GM12878 (cell line): ENCODE measurements at places on chromosomes 4 and X. TPM values are rescaled to one million over a fixed set of nuclear protein-coding genes. Genes with fewer than 3 reads are reported as not detected.

GRCh38 chrX:123450222-123450621 lies 266.1 kb downstream of the GRIA3 start:
- no peak for DNase-seq

DNA sequence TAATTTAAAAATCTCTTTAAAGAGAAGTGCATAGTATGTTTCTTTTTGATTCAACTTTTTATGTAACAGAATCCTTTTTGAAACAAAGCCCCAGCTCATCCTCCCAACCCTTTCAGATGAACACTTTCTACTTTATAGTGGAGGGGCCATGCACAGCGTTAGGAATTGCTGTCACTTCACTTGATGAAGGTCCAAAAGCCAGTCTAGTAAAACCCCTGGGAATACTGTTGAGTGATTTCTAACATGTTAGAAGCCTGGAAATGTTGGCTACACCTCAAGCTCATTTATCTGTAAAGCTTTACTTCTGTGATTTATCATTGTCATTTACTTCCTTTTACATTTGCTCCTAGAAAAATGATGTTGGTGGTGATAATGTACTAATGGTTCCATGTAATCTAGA lies 1608.9 kb upstream of the TENM3 start:
- no peak for DNase-seq

DNA sequence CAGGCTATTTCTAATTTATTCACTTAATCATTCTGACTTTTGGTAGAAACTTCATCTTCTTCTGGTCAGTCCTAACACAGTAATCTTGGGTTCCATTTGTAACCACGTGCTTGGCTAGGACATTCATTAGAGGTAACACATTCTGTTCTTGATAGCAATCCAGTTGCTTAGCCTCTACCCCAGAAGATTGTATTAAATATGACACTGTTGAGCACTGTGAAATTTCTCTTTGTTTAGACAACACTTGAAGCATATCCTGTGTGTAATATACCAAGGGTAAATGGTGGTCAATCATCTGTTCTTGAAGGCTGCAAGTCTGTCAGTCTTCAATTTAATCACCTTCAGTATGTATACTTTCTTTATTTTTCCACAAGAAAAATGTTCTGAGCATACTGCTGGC lies 523.0 kb downstream of the ANKRD50 start:
- no peak for DNase-seq

DNA sequence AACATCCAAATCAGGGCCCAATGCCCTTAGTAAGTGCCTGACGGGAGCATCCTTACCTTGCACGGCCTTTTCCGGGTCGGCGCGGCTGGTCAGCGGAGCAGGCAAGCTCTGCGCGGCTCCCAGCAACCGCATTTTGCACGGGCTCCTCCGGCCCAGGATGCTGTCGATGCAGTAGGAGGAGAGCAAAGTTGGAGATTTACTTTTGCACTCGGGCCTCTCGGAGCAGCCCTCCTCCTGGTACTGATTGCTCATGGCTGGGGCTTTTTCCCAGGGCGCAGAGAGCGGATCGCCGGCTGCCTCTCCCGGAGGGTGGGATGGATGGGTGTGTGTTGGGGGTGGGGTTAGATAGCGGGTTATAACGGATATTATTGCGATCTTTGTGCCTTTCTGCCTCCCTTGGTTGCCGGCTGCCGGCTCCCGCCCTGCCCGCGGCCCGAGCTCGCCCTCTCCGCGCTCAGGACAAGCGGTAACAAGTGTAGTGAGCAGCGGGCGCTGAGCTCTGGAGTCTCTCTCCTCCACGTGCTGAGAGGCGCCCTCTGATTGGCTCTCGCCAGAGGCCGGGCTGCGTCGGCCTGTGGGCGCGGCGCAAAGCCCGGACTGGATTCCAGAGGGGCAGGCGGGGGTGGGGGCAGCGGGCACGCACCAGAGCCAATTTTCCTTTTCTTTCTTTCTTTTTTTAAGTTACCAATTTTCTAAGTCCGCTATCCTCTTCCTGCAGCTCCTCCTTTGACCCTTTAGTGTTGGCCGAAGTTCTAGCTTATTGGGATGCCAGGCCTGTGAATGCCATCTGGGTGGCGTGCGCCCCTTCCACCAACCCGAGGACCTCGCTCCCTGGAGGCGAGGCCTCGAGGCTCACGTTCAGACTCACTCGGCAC lies at the start of gene ARX:
Gene ARX, minus strand, starts transcription at position 480 of the 875 bp plus-strand sequence. Its CDS starts 228 bp downstream, at position 252.
- no peak for DNase-seq

DNA sequence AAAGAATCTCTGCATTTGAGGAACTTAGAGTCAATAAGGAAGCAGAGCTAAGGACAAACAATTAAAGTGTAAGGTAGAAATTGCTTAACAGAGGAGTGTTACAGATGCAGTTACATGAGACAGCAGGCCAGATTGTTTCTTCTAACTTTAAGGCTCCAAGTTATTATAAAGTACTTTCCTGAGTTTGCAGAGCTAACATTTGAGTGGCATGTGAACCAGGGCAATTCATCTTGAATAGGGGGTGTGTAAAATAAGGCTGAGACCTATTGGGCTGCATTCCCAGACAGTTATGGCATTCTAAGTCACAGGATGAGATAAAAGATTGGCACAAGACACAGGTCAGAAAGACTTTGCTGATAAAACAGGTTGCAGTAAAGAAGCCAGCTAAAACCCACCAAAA lies 7.6 kb upstream of the LNX1 start:
- no peak for DNase-seq

The ENAM gene
- 0.76 and 1.3 TPM in 2 replicates for polyA plus RNA-seq

The SLC9B1 gene
- polyA plus RNA-seq, result 1.5 and 1.8 TPM in 2 replicates
